ENCODE measurements at places on chromosomes 13 and 19. TPM values are rescaled to one million over a fixed set of nuclear protein-coding genes. Genes with fewer than 3 reads are reported as not detected.

GRCh38 chr19:42440357-42441048, 2.2 kb downstream of the CXCL17 start:
- H3K27ac ChIP-seq = no peak overlapping the region
- DNase-seq = peak; percentile 78
- no peaks in the 10 kb centered on the region for H3K4me1 ChIP-seq
- no peak overlapping the region for H3K4me3 ChIP-seq
- H3K36me3 ChIP-seq = no peaks in the 10 kb centered on the region

DNA sequence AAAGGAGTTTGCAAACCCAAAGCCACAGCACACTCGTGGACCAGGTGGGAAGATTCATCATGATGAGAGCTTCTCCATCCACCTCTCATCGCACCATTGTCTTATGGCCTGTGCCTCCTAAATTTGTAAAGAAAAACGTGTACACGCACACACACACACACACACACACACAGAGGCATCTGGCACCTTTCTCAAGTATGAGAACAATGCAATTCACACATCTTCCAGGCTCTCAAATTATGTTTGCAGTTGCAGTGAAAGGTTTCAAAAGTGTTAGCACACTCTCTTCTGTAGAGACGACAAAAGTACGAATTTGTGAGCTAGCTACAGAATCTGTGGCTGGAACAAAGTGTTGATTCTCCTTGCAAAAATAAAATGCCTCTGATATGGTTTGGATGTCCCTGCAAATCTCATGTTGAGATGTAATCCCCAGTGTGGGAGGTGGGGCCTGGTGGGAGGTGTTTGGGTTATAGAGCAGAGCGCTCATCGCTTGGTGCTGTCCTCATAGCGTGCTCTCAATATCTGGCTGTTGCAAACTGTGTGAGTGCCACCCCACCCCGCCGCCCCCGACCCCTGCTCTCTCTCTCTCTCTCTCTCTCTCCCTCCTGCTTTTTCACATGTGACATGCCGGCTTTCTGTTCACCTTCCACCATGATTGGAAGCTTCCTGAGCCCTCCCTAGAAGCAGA, 21.8 kb upstream of the RAB20 start:
- H3K27ac ChIP-seq = no peak overlapping the region
- H3K4me1 ChIP-seq = no peaks in the 10 kb centered on the region
- no peaks in the 10 kb centered on the region for H3K27me3 ChIP-seq
- no peak for DNase-seq

- H3K27ac ChIP-seq = no peak overlapping the region
- no peaks in the 10 kb centered on the region for H3K4me1 ChIP-seq
- no peak for DNase-seq
- H3K27me3 ChIP-seq = no peaks in the 10 kb centered on the region
- no peaks in the 10 kb centered on the region for H3K36me3 ChIP-seq
Observed at GRCh38 chr19:7478173-7478842, 10.5 kb downstream of the PEX11G start.

PTPRH gene
- total RNA-seq = 8.4 TPM

ACER1 gene
- not detected for total RNA-seq

DNA sequence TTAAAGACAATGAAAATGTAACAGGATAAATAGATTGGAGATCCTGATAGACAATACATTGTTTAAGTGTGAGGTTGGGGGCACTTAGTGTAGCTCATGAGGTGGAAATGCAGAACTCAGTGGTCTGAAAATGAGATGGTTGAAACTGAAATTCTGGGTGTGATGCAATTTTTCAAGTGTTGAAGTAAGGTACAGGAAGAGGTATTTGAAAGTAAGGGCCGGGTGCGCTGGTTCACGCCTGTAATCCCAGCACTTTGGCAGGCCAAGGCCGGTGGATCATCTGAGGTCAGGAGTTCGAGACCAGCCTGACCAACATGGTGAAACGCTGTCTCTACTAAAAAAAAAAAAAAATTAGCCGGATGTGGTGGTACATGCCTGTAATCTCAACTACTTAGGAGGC, 113.0 kb downstream of the UFM1 start:
- DNase-seq = no peak
- H3K27ac ChIP-seq = no peak overlapping the region
- H3K27me3 ChIP-seq = no peaks in the 10 kb centered on the region
- H3K4me3 ChIP-seq = no peak overlapping the region
- H3K4me1 ChIP-seq = no peaks in the 10 kb centered on the region

LILRA5 gene
- 0.98 TPM for total RNA-seq

DNA sequence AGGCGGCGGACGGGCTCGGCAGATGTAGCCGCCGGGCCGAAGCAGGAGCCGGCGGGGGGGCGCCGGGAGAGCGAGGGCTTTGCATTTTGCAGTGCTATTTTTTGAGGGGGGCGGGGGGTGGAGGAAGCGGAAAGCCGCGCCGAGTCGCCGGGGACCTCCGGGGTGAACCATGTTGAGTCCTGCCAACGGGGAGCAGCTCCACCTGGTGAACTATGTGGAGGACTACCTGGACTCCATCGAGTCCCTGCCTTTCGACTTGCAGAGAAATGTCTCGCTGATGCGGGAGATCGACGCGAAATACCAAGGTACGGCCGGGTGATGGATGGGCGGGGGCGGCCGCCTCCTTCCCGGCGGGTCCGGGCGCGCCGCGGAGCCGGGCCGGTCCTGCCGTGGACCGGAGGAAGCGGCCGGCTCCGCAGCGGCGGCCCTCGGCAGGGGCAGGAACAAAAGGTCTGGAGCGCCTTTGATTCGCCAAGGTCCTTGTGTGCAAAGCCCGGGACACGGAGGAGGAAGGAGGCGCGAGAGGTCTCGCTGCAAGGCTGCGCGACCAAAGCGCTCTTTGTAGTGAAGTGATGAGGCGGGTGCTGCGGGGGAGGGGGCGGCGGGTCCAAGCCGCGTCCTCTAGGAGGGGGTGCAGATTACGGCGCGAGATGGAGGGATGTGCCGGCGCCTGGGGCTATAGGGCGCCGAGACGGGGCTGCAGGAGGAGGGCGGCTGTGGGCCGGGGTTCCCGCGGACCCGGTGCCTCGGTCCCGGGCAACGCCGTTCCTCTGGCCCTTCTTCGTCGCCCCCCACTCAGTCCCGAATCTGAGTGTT, 689 bp downstream of the ING1 start:
- no peaks in the 10 kb centered on the region for H3K27me3 ChIP-seq
- peaks cover 19% of the 10 kb centered on the region for H3K4me1 ChIP-seq
- peaks cover under 1% of the 10 kb centered on the region for H3K36me3 ChIP-seq
- peak; percentile 63 for DNase-seq
- H3K4me3 ChIP-seq = peak overlapping the region; percentile 80

DNA sequence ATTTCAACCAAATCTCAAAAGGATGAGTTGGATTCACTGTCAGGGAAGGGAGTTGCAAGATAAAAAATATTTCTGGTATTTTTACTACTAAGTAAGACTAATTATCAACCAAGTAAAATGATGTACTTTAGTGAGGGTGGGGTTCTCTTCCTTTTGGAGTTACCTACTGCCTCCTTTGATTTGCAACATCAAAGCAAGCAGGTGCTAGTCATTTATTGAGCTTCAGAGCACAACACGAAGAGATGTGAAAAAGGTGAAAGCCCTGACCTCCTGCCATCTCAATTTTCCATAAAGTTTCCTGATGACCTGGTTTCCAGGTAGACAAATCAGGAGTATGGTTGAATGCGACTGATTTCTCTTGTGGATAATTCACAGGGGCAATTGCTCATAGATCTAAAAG, 96.0 kb downstream of the CDADC1 start:
- H3K27me3 ChIP-seq = no peaks in the 10 kb centered on the region
- no peaks in the 10 kb centered on the region for H3K4me1 ChIP-seq
- H3K27ac ChIP-seq = no peak overlapping the region
- H3K4me3 ChIP-seq = no peak overlapping the region

DNA sequence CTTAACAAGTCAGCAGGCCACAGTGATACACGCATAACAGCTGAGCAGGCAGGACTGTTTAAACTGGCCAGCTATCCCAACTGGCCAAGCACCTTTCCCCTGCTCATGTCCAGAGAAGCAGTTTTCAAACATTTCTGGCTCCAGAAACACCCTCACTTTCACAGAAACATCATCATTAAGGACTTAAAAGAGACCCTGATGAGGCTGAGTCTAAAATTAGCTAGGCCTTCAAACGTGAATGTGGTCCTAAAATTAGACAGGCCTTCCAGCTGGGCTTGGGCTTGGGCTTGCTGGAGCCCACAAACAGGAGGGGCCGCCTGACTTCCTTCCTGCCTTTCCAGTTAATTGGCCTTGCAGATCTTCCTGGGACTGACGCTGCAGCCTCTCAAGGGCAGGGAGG, 334.2 kb downstream of the DNAJC15 start:
- no peaks in the 10 kb centered on the region for H3K36me3 ChIP-seq
- no peak overlapping the region for H3K27ac ChIP-seq
- H3K4me3 ChIP-seq = no peak overlapping the region
- no peaks in the 10 kb centered on the region for H3K4me1 ChIP-seq

- H3K4me3 ChIP-seq = no peak overlapping the region
- H3K27ac ChIP-seq = no peak overlapping the region
- H3K36me3 ChIP-seq = no peaks in the 10 kb centered on the region
- H3K4me1 ChIP-seq = no peaks in the 10 kb centered on the region
- DNase-seq = no peak
- H3K27me3 ChIP-seq = no peaks in the 10 kb centered on the region
Observed at GRCh38 chr13:31209172-31209840, 9.5 kb downstream of the B3GLCT start.

POU2F2 gene
- 0.18 TPM for total RNA-seq

ZNF382 gene
- total RNA-seq = 1.5 TPM

GRCh38 chr19:53396525-53396868, 1.5 kb downstream of the ZNF765 start:
- no peak overlapping the region for H3K27ac ChIP-seq
- no peak overlapping the region for H3K4me3 ChIP-seq
- no peak for DNase-seq
- H3K4me1 ChIP-seq = no peaks in the 10 kb centered on the region
- no peaks in the 10 kb centered on the region for H3K36me3 ChIP-seq

GRCh38 chr13:97724450-97724849, 229.0 kb upstream of the IPO5 start:
- no peak for DNase-seq
- H3K4me3 ChIP-seq = no peak overlapping the region
- H3K27ac ChIP-seq = no peak overlapping the region
- H3K36me3 ChIP-seq = no peaks in the 10 kb centered on the region
- no peaks in the 10 kb centered on the region for H3K27me3 ChIP-seq

- H3K4me3 ChIP-seq = no peak overlapping the region
- H3K27ac ChIP-seq = no peak overlapping the region
- DNase-seq = no peak
- H3K4me1 ChIP-seq = no peaks in the 10 kb centered on the region
Observed at GRCh38 chr19:14346279-14346678, 35.0 kb upstream of the ADGRE5 start.

TGFB1 gene
- total RNA-seq = 8.1 TPM

- no peaks in the 10 kb centered on the region for H3K36me3 ChIP-seq
- H3K27ac ChIP-seq = no peak overlapping the region
- DNase-seq = no peak
Observed at GRCh38 chr13:95360052-95360451, 58.8 kb upstream of the ABCC4 start.

GRCh38 chr19:5369962-5370367, 29.4 kb upstream of the PTPRS start:
- H3K27ac ChIP-seq = no peak overlapping the region
- no peak overlapping the region for H3K4me3 ChIP-seq
- no peaks in the 10 kb centered on the region for H3K27me3 ChIP-seq
- H3K4me1 ChIP-seq = no peaks in the 10 kb centered on the region
- DNase-seq = peak; percentile 61
- H3K36me3 ChIP-seq = no peaks in the 10 kb centered on the region

DNA sequence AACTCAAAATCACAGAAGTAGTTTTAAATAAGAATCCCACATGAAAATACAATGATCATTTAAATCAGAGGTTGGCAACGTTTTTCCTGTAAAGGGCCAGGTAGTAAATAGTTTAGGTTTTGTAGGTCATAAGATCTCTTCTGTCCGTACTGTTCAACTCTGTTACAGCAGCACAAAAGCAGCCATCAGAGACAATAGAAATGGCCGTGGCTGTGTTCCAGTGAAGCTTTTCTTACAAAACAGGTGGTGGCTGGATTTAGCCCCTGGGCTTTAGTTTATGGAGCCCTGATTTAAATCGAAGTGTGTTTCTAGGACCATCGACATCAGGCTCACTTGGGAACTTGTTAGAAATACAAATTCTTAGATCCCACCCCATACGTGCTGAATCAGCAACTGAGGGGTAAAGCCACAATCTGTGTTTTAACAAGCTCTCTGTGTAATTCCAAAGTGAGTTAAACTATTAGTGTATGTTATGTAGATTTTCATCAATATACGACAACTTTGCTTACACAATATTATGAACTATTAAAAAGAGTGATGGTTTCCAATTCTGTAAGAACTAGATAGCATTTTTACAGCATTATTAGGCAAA, 54.8 kb upstream of the MIR17HG start:
- H3K27ac ChIP-seq = no peak overlapping the region
- no peaks in the 10 kb centered on the region for H3K4me1 ChIP-seq
- no peaks in the 10 kb centered on the region for H3K36me3 ChIP-seq
- no peak for DNase-seq
- H3K27me3 ChIP-seq = no peaks in the 10 kb centered on the region

MISP3 gene
- 12.0 TPM for total RNA-seq

GRCh38 chr19:28045621-28046020, 1167.3 kb downstream of the UQCRFS1 start:
- H3K27ac ChIP-seq = no peak overlapping the region
- no peak overlapping the region for H3K4me3 ChIP-seq

GRCh38 chr13:41610404-41610803, 153.1 kb downstream of the RGCC start:
- no peak for DNase-seq
- H3K4me1 ChIP-seq = no peaks in the 10 kb centered on the region
- H3K27ac ChIP-seq = no peak overlapping the region
- H3K36me3 ChIP-seq = no peaks in the 10 kb centered on the region

DNA sequence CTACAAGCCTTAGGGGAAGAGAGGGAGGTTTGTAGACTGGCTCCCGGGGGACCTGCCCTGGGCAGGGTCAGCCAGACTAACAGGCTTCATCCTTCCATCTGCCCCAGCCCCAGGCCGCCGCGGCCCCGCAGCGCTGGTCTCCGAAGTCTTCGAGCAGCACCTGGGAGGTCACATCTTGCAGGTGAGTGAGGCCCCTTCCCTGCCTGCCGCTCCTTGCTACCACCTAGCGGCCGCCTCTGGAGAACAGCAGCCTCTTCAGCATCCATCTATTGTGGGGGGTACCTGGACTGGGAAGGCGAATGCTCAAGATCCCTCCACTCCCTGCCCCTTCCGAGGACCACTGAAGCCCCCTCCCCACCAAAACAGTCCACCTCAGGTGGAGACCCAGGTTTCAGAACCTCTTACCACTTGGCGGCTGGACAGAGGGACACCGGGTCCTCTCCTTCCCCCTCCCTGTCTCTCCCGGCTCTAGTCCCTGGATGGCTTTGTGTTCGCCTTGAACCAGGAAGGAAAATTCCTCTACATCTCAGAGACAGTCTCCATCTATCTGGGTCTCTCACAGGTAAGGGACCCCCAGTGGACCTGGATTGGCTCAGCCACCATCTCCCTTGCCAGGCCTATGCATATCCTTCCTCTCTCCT, 12.7 kb downstream of the NPAS1 start:
- H3K27ac ChIP-seq = no peak overlapping the region
- H3K4me1 ChIP-seq = no peaks in the 10 kb centered on the region
- no peaks in the 10 kb centered on the region for H3K27me3 ChIP-seq
- H3K4me3 ChIP-seq = no peak overlapping the region

GRCh38 chr19:12665281-12665573, 1.3 kb downstream of the MAN2B1 start:
- H3K27me3 ChIP-seq = no peaks in the 10 kb centered on the region
- peaks cover 21% of the 10 kb centered on the region for H3K4me1 ChIP-seq
- no peaks in the 10 kb centered on the region for H3K36me3 ChIP-seq
- peak; percentile 79 for DNase-seq
- H3K4me3 ChIP-seq = no peak overlapping the region

GRCh38 chr13:50635504-50635903, 208.0 kb downstream of the DLEU7 start:
- H3K27me3 ChIP-seq = no peaks in the 10 kb centered on the region
- no peak overlapping the region for H3K4me3 ChIP-seq
- H3K36me3 ChIP-seq = no peaks in the 10 kb centered on the region
- H3K27ac ChIP-seq = no peak overlapping the region
- DNase-seq = no peak

Data from right lobe of liver (tissue), 6 donors.